Heart left ventricle (tissue), 16 donors: ENCODE measurements at places on chromosomes 3 and 15. TPM values are rescaled to one million over a fixed set of nuclear protein-coding genes. Genes with fewer than 3 reads are reported as not detected.

The ALDH1A3 gene
- 7.3 TPM for total RNA-seq

The KIF9 gene
- 6.3 TPM for total RNA-seq

GRCh38 chr15:33150431-33150941 is 44.0 kb downstream of the FMN1 start:
- no peak for DNase-seq

GRCh38 chr3:78880603-78881461 is 887.0 kb downstream of the ROBO1 start:
- DNase-seq, result no peak

DNA sequence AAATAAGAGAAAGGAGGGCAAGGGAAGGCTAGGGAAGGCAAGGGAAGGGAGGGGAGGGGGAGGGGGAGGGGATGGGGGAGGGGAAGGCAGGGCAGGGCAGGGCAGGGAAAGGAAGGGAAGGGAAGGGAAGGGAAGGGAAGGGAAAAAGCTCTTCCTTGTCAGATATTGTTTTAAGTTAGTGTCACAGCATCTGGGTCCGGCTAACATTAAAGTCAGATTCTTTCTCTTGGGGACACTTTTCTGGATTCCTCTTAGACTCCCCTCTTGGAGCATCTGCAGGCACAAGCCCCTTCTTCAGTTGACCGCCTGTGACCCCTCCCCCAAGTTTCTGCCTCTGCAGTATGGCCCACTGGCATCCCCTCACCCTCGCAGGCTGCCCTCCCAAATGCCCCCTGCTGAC is 26.0 kb downstream of the BFSP2 start:
- DNase-seq, result no peak

- no peak for DNase-seq
These were observed 11.3 kb downstream of the B3GALNT1 start for GRCh38 chr3:161093895-161094294.

- no peak for DNase-seq
These were observed 56.9 kb downstream of the ARRDC4 start for GRCh38 chr15:98017150-98017964.

DNA sequence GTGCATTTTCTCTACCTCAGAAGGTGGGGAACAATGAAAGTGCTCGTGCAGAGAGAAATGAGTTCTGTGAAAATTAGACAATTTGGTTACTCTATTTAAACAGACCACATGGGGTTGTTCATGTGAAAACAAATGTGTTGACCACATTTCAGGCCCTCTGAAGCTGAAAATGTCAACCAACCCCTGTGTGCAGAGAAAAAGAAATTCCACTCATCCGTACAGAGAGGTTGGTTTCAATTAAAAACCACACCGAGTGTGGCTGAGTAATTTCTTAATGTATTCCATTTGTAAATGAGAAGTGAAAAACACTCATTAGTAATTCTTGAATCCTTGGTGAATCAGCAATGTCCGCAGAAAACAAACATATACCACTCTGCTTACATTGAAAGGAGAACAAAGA is 46.9 kb upstream of the SLC7A14 start:
- no peak for DNase-seq
